Right kidney (tissue), 9 donors: ENCODE measurements at places on chromosomes 12 and 14.

GRCh38 chr12:99444859-99445316, 202.7 kb upstream of the GARIN6 start:
- no peak for DNase-seq

DNA sequence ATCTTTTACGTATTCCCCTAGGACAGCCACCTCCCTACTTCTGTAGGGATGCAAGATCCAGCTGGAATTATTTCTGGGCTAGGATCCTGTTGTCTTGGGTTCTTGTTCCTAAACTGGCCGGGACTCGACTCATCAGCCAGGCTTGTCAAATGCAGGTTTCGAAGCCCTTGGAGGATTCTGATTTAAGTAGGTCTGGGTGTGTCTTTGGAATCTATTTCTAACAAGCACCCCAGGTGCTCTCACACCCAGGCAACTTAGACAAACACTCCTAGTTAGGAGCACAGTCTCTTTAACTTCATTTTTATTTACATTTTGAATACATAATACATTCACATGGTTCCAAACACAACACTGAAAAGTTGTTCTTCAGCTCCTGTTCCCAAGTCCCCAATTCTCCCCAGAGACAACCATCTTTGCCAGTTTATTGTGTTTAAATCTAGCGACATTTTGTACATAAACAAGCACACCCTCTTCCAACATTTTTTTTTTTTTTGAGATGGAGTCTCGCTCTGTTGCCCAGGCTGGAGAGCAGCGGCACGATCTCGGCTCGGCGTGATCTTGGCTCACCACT, 20.9 kb downstream of the MORN3 start:
- DNase-seq: no peak

DNA sequence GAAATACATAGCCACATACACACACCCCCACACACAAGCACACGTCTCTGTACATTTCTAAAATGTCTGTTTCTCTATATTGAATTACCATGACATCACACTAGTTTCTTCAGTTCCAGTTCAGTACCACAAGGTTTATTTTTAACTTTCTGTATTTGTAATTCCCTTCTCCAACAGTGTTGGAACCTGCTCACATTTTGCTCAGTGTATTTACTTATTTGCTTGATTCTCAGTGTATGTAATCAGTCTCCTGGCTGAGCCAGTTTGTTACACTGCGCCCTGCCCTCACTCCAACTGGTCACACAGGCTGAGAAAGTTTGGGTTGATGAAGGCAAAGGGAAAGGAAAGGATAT, 67.1 kb downstream of the MON2 start:
- no peak for DNase-seq

DNA sequence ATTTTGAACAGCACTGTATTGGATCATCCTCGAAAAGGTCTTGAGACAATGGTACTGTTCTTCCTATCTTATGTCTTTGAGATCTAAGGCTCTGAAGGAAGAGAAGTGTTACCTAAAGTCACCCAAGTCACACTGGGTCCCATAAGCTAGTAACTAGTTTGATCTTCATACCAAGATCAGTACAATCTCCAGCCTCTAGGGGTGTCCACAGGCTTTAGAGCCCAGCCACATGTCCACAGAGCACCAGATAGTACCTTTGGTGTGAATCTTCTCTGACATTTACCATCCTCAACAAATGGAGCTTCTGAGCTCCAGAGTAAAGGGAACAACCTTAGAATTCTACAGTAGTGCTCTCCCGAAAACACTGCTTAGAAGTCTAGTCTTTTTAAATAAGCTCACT, 78.7 kb downstream of the KSR2 start:
- DNase-seq: no peak

DNA sequence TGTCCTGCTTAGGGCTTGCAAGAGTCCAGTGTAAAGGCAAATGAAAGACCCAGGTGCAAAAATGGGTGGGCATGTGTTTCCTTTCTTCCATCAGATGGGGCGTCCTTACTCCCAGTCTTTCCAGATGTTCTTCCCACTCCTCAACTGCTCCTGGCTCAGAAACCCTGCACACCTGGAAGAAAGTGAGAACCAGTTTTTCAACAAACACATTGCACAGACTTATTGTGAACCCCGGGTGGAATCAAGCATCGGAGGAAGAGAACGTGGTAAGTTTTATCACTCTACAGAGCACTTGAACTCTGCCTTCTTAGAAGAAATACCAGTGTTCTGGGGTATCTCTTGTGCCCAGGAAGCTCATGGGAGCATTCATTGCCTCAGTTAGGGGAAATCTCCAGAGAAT, 93.3 kb downstream of the TMX1 start:
- DNase-seq: no peak

DNA sequence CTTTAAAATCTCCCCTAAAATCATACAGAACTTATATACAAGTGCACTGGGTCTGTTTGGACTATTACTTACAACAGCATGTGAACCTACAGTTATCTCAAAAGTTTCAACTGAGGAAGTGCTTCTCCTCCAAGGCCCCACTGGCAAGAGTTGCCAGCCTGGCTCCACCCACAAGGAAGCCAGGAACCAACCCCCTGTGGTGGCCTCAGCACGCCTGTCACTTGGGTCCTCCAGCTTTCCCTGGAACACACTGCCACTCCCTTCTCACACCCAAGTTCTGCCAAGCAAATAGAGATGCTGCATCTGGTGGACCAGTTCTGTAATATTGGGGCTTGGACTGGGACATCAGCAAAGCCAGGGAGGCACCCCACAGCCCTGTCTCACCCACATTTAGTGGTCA, 115.4 kb downstream of the GCH1 start:
- no peak for DNase-seq

DNA sequence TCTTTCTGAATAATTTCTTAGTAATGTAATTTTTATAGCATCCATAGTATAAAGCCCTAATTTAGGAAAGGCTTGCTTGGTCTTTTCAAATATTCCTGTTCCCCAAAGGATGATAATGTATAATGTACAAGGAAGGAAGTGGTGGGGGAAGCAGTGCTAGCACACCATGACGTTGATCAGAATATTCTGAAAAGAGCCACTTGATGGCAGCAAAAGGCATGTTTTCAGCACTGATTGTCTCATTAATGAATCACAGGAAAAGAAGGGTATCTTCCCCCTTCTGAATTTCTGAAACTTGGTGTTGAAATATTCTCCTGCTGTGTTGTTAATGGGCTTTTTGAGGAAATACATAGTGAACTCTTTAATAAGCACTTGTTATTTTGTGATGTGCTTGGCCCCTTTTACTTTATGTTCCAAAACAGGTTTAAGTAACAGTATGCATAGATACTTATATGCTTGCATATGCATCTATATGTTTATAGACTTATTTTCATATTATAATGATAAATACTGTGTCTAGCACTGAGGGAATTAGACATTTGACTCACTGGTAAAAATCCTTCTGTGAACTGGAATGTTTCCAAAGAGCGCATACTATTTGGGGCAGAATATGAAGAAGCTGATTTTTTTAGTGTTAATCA, 122.0 kb downstream of the TMEM117 start:
- peak; percentile 6 for DNase-seq

GRCh38 chr12:112839386-112839972, 47.9 kb downstream of the RPH3A start:
- DNase-seq: no peak

DNA sequence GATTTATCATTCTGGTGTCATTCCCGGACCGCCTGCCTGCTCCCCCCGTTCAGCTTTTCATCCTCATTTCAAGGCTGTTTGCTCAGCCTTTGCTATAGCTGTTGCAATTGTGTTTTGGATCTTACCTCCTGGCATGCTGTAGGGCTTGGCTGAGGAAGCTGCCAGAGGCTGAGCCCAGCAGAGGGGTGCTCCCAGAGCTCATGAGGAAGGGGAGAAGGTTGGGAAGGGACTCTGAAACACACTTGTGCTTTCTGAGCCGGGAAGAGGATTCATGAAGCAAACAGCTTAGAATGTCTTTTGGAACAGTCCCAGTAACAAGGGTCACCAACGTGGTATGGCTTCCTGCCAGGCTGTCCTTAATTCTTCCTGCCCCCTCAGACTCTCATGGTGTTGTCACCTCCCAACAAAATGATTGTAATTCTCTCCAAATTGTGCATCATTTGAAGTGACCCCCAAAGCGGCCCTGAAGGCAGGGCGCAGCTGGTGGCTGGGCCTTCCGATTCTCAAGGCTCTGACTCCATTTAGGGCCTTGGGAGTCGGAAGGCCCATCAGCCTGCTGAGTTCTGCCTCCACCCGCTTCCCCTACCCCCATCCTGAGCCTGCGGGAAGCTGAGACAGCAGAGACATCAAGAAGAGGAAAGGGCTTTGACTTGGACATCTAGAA, 111.9 kb upstream of the ARHGAP5 start:
- peak; percentile 32 for DNase-seq

GRCh38 chr12:59472273-59472672, 123.6 kb upstream of the SLC16A7 start:
- DNase-seq: no peak

DNA sequence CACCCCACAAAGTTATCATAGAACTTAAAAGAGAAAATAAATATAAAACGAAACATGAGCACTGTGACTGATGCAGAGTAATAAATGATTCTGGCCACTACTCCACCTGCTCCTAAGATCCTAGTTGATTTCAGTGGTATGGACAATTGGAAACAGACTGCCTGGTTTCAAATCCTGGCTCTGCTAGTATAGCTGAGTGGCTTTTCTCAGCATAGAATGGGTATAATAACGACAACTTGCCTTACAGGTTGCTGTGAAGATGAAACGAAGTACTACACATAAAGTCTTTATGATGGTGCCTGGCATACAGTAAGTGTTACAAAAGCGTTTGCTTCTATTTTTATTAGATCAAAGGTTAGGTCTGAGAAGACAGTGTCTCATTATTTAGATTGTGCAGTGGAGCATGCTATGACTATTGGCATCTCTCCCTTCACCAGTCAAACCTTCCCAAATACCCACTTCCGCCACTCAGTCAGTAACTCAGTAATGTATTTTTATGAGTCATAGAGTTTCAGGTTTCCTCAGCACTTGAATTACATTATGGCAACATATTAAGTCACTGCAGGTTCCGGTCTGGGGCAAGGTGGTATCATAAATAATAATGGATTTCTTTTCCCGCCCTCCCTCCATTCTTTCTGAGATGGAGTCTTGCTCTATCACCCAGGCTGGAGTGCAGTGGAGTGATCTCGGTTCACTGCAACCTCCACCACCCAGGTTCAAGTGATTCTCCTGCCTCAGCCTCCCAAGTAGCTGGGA, 29.7 kb upstream of the NR2C1 start:
- DNase-seq: no peak

- DNase-seq: peak; percentile 11
Observed at GRCh38 chr14:72308967-72309485, 376.8 kb downstream of the RGS6 start.

GRCh38 chr14:72699443-72699842, 194.5 kb downstream of the DPF3 start:
- DNase-seq: no peak

DNA sequence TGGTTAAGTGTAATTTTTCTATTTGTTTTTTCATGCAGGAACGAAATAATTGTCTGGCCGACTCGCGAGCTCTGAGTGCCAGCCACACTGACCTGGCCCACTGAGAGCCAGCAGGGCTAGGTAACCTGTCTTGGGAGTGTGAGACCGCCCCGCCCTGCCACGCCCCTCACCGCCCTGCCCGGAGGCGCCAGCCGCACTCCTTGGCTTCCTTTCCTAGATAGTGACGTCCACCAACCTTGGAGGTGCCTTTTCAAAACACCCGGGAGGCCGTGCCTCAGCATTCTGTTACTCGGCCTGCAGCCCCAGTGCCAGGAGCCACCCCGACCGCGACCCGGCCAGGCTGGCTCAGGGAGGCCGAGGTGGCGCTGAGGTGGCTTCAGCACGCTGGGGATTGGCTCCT, 21.7 kb downstream of the XRCC3 start:
- no peak for DNase-seq

DNA sequence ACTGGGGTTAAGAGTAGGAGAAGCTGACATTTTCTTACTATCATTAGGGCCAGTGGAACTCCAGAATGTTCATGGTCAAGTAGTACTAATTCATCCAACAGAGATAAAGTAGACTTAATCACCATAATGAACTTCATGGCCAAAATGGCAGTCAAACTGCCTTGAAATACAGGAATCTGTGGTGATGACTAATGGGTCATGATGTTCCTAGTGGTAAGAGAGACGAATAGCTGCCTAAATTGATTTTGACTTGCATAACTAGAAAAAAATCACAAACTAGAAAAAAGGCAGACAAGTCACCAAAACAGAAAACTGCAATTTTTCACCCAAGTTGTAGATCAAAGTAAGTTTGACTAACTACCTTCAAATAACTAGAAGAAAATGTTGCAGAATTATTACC, 138.5 kb downstream of the MGAT4C start:
- DNase-seq: no peak

DNA sequence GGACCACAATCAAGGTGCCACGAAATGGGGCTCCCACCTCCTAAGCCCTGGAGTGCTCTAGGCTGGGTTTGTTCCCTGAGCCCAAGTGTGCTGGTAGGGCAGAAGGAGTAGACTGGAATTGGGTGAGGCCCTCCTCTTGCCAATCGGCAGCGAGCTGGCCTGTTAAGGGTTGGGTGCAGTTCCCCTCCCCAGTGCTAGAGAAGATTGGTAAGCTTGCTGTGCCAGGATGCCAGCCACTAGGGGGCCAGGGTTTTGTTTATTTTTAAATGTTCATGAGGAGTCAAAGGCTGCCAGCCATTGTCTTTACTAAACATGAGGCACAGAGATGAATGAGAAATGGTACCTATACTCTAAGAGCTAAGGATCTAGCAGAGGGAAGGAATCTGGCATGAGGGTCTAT, 79.7 kb downstream of the SPTB start:
- no peak for DNase-seq

DNA sequence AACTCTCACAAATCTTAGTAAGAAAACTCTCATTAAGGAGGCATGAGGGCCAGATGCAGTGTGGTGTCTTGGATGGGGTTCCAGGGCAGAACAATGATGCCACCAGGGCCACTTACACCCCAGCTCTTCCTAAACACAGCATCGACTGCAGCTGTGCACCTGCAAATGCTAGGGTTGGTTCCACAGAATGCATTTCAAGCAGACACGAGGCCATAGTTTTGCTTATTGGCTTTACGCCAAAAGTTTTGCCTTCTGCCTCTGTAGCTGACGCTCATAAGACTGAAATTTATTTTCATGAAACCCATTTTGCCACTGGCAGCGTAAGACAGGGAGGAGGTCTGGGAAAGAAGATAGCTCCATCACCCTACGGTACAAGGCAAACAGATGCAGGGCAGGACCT, 179.0 kb downstream of the RIMBP2 start:
- no peak for DNase-seq

GRCh38 chr14:52338051-52338681, 24.1 kb downstream of the PTGER2 start:
- no peak for DNase-seq

DNA sequence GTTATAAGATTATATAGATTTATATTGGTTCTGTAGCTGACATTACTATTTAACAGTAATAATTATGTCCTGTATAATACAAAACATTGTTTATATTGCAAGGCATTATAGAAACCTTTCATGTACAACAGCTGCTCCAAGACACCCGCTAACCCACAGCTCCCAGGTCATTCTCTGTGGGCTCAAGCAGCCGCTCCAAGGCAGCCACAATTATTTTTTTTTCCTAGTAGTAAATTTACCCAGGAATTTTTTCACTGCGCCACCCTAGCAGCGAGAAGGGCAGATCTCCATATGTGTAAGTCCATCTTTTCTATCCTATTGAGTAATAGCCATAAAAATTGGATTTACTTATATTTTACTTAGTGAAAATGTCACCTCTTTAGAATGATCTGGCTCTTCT, 36.3 kb downstream of the KNTC1 start:
- no peak for DNase-seq

- peak; percentile 47 for DNase-seq
Observed at GRCh38 chr12:67442347-67442841, 173.2 kb downstream of the CAND1 start.

- DNase-seq: no peak
Observed at GRCh38 chr14:97640031-97640430, 842.8 kb downstream of the VRK1 start.

GRCh38 chr14:87149583-87150354, 843.2 kb downstream of the GALC start:
- DNase-seq: no peak
